Activated CD8-positive, alpha-beta memory T cell treated with anti-CD3 and anti-CD28 coated beads, Interleukin-2, amount 50 U/mL, for 48 hours (primary cell): ENCODE measurements at places on chromosomes 1 and 21.

DNA sequence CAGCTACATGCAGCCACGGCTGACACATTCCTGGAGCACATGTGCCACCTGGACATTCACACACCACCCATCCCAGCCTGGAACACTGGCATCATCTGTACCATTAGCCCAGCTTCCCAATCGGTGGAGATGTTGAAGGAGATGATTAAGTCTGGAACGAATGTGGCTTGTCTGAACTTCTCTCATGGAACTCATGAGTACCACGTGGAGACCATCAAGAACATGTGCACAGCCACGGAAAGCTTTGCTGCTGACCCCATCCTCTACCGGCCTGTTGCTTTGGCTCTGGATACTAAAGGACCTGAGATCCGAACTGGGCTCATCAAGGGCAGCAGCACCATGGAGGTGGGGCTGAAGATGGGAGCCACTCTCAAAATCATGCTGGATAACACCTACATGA is 25.0 kb upstream of the TRIM33 start:
- no peak for DNase-seq

GRCh38 chr1:207823880-207824566 is 72.2 kb downstream of the CD46 start:
- DNase-seq: peak; percentile 79

GRCh38 chr1:33295450-33296081 is 25.3 kb downstream of the A3GALT2 start:
- peak; percentile 97 for DNase-seq

- peak; percentile 78 for DNase-seq
These were observed 31.1 kb upstream of the ZBTB40 start for GRCh38 chr1:22420455-22421053.

DNA sequence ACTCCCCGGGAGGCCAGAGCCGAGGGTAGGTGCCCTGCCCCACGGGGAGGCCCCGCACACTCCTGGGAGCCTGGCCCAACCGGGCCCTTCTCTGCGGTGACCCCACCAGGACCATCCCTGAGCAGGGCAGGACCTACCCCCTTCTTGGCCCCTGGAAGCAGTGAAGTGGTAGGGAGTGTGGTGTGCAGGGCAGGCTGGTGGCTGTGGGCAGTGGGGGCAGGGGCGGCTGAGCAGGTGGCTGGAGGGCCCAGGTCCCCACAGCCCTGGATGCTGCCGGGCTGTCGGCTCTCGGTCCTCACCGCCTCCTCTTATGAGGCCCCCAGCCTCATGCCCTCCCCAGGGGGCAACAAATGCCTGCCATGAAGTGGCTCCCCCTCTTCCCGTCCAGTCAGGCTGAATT is 19.5 kb downstream of the PLCH2 start:
- DNase-seq: no peak

GRCh38 chr21:37266515-37267221 is 466 bp downstream of the VPS26C start:
- DNase-seq: no peak

DNA sequence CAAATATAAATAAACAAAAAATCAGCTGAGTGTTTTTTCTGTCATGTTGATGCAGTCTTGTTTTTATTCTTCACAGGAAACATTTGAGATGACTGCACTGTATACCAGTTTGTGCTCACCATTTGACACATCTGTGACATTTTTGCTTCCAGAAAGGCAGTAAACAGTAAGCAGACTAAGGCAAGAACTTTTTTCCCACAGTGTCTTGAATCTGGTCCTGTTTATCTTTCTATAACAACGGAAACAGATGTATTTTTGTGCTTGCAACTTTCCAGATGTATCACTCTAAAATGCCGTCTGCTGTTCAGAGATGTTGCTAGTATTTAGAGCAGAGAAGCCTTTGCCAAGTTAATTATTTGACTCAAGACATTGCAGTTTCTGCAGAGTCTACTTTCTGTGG is 105.5 kb downstream of the ZC3H11B start:
- no peak for DNase-seq

DNA sequence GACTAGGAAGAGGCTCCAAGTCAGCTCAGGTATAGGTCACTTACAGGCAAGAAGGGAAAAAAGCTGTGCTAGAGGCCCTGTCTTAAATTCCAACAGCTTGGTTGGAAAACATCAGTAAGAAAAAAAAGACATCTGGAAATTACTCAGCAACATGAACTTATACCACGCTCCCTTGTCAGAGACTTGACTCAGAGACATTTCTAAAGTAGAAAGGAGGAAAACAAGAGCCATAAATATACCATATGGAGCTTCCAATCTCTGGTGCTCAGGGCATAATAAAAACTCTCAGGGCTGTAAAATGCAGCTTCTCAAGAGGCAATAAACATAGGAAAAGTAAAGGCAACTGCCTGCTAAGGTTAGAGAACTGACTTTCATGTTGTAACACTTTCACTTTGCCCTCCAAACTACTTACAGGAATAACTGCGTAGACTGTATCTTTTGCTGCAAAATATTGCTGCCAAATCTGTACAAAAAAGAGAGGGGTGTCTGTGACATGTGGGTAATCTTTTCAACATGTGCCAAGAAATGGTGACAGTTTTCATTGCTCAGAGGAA is 14.7 kb downstream of the ATPAF1 start:
- no peak for DNase-seq

- peak; percentile 40 for DNase-seq
These were observed 36.9 kb downstream of the CDK18 start for GRCh38 chr1:205541161-205541886.

DNA sequence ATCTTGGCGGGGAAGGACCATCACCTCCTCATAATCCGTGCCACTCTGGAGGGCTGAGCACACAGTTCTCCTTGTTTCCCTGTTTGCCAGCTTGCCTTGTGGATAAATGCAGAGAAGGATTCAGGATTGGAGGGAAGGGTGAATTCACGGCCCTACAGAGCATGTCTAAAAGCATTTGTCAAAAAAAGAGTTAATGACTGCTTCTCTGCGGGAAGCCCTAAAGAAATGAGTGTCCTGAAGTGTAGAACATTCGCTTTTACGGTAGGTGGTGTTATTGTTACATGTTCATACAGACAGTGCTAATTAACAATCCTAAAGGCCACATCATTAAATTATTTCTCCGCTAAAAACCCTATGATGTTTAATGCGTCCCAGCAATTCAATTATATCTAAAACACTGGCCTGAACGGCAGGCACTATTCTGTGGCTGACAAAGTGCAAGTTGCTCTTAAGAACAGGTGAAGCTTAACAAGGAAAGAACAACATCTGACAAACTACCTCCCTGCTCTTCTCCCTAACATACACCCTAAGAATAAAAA is 112.3 kb upstream of the NFIA start:
- DNase-seq: no peak

DNA sequence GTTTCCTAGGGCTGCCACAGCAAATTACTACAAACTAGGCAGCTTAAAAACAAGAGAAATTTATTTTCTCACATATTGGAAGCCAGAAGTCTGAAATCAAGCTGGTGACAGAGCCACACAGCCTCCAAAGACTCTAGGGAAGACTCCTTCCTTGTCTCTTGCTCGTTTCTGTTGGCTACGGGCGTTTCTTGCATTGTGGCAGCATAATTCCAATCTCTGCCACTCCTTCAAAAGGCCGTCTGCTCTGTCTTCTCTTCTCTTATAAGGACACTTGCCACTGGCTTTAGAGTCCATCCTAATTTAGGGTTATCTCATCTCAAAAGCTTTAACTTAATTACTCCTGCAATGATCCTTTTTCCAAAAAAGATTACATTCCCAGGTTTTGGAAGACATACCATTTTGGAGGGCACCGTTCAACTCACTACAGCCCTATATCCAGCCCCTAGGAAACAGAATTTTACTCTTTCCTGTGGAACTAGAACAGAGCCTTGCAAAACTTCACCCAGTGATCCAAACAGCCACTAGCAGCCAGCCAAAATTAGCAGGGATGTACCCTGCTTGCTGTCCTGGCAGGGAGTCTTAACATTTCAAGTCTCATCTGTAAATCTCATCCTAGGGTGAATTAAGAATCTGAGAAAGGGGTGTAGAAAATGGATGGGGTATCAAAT is 9.2 kb downstream of the STYXL2 start:
- DNase-seq: no peak

DNA sequence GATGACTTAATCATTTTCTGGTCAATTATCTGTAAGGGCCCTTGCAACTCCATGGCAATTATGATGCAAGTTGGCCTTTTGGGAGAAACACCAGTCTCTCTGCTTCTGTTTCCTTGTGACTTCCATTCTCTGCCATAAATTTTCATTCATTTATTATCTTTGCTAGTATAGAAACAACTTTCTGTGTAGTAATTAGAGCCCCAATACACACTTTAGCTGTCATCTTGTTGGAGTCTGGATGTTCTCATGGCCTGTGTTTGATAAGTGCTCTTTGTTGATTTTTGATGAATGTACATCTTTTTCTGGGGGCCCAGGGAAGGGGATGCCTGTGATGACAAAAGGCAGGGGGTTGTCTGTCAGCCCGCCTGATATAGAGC is 22.4 kb downstream of the PROX1 start:
- no peak for DNase-seq

- no peak for DNase-seq
These were observed 224.1 kb downstream of the COL11A1 start for GRCh38 chr1:102884238-102884637.

- DNase-seq: no peak
These were observed 15.9 kb upstream of the MUTYH start for GRCh38 chr1:45356186-45356585.

DNA sequence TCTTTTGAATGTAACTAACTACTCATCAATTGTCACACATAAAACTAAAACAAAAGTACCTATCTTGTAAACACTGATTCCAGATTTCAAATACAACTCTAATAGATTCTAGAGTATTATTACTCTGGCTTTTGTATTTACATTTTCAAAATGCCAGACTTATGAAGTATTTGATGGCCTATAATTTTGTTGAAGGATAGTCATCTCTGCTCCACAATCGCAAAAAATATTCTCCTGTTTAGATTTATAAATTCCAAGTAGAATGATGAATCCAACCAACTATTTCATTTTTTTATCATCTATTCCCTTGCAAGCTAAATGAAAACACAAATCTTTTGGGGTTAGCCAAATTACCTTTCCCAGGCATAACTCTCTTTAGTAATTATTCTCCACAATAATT is 75.0 kb upstream of the GUCA2A start:
- no peak for DNase-seq

GRCh38 chr21:45302082-45303061 is 14.7 kb upstream of the POFUT2 start:
- DNase-seq: no peak

DNA sequence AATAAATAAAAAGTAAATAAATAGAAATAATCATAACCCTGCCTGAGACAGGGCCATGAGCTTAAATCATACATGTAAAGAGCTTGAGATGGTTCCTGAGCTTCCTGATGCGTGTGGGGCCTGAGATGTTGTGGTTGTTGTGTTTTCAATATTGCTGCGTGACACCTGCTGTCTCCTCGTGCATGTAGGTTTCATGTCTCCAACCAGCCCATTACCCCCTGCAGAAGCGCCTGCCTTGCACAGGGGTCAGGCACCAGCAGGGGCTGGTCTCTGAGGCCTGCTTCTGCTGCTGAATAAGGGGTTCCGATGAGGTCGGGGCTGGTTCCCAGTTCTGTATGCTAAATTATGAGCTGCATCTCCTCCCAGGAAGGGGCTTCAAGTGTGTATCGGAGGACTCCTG is 15.9 kb downstream of the UMODL1 start:
- DNase-seq: no peak

DNA sequence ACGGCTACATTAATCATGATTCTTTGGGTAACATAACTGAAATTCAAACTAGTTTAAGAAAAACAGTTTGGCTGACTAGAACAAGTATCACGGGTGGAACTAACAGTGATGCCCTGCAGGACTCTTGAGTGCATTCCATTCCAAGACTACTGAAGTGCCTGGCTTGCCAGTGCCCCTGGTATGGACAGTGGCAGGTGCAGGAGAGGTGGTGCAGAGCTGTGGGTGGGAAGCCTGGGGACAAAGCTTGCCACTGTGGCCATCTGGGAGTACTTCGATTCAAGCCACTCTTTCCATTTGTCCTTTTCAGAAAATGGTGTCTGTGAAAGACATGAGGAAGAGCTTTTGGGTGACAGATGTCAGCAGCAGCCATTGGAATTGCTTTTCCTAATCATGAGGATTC is 166.5 kb downstream of the RRAGC start:
- DNase-seq: no peak

DNA sequence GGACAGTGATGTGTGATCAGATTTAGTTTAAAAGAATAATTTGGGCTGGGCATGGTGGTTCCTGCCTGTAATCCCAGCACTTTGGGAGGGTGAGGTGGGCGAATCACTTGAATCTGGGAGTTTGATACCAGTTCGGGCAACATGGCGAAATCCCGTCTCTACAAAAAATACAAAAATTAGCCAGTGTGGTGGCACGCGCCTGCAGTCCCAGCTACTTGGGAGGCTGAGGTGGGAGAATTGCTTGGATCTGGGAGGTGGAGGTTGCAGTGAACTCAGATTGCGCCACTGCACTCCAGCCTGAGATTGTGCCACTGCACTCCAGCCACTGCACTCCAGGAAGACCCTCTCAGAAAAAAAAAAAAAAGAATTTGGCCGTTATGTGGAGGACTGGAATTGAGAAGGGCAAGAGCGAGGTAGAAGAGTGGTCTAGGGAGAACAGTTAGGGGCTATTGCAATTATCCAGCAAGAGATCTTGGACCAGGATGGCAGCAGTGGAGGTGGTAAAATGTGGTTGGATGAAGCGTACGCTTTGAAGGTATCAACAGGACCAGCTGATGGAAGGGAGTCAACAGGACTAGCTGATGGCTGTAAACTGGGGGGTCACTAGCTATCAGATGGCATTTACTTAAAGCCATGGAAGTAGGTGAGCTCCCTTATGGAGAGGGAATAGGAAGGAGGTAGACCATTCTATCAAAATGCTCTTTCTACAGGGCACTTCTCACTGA is 9.6 kb downstream of the BTBD19 start:
- no peak for DNase-seq

- no peak for DNase-seq
These were observed 4.9 kb upstream of the TENT5C start for GRCh38 chr1:117600966-117601365.

DNA sequence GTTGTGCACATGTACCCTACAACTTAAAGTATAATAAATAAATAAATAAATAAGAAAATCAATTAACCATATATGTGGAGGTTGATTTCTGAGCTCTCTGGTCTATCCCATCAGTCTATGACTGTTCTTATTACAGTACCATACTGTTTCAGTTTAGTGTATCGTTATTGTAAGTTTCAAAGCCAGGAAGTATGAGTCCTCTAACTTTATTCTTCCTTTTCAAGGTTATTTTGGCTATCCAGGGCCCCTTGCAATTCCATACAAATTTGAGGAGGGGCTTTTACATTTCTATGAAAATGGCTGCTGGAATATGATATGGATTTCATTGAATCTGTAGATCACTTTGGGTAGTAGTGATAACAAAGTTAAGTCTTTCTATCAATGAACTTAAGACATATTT is 96.9 kb upstream of the BCL9 start:
- no peak for DNase-seq

GRCh38 chr1:189158155-189158554 is 1319.5 kb downstream of the BRINP3 start:
- DNase-seq: no peak

GRCh38 chr1:166906647-166907046 is 30.6 kb upstream of the TADA1 start:
- no peak for DNase-seq
